GM04503 (cell line): ENCODE measurements at places on chromosomes 3 and 15.

- no peak for DNase-seq
Measured at GRCh38 chr3:49492969-49493368, 22.9 kb downstream of the DAG1 start.

- no peak for DNase-seq
Measured at GRCh38 chr3:165854696-165855095, 17.5 kb upstream of the BCHE start.

DNA sequence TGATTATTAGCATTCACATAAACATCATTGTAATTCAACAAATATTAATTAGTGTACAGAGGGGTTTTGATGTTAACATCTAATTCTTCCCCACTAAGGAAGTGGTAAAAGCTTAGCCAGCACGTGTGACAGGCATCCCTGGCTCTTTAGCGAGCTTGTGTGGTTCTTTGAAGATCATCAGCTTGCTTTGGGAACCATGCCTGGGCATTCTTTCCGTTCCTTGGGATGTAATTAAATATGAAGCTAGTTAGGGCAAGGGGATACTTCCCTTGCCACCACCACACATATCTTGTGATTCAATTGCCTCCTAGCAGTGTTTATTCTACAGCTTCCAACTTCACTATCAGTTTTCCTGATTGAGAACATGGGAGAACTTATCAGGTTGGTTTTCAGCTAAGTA, 246.5 kb downstream of the MYRIP start:
- no peak for DNase-seq

DNA sequence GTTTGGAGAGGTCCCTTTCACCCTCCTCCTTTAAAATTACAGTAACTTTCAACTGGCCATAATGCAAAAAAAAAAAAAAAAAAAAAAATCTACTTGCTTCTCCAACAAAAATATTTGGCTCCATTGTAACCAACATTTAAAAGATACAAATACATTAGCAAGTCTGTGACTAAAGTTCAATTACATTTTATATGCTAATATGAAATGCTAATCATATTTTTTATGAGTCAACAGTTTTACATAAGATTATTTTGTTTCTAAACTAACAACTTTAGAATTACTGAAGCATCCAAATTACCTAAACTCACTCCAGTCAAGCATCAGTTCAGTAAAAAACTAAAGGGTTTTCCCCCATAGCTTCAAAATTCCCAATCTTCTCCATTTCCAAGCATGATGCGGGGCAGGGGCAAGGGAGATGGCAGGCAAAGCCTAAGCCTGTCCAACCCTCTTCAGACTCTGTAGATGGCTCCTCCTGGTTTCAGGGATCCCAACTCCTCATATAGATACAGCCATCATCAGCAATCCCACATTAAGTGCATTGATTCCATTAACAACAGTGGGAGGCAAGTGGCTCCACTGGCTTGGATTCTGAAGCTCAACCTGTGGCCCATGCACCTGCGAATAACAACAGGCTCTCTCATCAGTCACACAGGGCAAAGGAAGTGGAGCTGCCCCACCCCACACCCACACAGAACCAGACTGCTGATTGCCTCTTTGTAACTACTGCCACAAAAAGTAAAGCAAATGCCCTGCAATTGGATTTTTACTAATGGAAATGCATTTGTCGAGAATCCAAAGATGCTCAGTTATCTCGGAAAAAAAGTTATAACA, 15.0 kb downstream of the SFMBT1 start:
- DNase-seq = no peak

GRCh38 chr15:49428409-49429095, 5.5 kb downstream of the FGF7 start:
- DNase-seq = peak; percentile 68
